ENCODE measurements at places on chromosomes 3 and 15. TPM values are rescaled to one million over a fixed set of nuclear protein-coding genes. Genes with fewer than 3 reads are reported as not detected.
A peak's percentile ranks its signal among the peaks of the same experiment; 100 is the strongest.

ISG20 gene
- 21.8 TPM for total RNA-seq

WDR49 gene
- total RNA-seq: not detected

ZIC1 gene
- not detected for total RNA-seq

INSYN1 gene
- not detected for total RNA-seq

ARGFX gene
- total RNA-seq: not detected

ARHGEF26 gene
- total RNA-seq: 0.17 TPM

SNTN gene
- not detected for total RNA-seq

GRIP2 gene
- total RNA-seq: not detected

TGM5 gene
- total RNA-seq: 0.95 TPM

KBTBD12 gene
- total RNA-seq: not detected

MEX3B gene
- total RNA-seq: 0.83 TPM

PDCD7 gene
- total RNA-seq: 41.2 TPM

HES1 gene
- total RNA-seq: not detected

DNA sequence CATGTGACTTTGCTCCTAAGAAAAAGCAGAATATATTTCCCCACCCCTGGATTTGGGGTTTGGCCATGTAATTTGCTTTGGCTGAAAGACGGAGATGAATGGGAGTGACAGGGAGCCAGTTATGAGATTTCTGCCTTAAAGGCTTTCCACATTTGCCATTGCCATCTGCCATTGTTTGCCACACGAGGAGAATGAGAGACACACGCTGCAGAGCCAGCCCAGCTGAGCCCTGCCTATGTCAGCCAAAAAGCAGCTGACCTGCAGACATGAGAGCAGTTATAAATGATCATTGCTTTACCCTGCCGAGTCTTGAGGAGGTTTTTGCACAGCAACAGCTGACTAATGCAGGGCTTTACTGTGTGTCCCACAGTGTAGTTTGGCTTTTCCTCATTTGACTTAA lies 40.6 kb upstream of the RFTN1 start:
- no peak for DNase-seq

- no peak for DNase-seq
Observed at GRCh38 chr3:102530415-102531181, 95.8 kb downstream of the ZPLD1 start.

DNA sequence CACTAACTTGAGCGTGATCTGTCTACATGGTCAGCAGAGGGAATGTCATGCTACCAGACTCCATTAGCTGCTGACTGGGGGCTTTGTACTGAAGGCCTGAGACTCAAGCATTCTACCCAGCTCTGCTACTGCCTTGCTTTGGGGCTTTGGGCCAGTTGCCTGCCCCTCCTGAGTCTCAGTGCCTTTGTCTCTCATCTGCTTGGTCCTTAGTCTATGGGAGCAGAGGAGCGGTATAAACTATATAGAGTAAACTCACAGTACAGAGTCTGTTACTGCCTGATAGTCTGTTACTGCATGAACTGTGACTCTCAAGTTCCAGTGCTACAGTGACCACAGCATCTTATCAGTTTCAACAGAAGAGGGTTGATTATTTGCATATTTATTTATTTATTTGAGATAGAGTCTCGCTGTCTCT lies 38.5 kb upstream of the C15orf39 start:
- DNase-seq: no peak

DNA sequence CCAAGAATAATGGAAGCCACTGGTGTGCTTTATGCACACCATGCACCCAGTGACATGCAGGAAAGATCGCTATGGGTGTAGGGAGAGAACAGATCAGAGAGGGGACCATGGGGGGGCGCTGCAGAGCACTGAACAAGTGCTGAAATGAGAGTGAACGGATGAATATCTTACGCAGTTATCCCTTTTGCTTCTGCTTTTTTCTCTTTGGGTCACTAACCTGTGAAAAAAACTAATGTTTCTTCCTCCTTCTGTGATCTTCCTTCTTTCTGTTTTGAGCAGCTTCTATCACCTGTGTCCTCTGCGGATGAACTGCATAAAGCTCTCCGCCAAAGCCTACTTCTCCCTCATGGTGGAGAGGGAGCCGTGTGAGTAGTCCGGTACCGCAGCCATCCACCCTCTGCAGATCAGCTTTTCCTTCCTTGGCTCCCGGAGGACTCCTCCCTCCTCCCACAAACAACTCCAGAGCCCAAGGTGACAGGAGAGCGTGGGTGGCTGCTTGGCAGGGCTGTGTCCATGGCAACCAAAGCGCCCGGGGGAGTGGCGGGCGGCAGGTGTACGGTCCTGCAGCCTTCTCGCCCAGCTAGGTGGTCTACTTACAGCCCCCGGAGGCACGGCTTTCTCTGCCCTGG lies 106.2 kb downstream of the DGKG start:
- DNase-seq: no peak

- no peak for DNase-seq
Observed at GRCh38 chr15:67564968-67565345, 22.5 kb downstream of the MAP2K5 start.

- peak; percentile 68 for DNase-seq
Observed at GRCh38 chr15:58957101-58957973, 23.9 kb upstream of the SLTM start.

DNA sequence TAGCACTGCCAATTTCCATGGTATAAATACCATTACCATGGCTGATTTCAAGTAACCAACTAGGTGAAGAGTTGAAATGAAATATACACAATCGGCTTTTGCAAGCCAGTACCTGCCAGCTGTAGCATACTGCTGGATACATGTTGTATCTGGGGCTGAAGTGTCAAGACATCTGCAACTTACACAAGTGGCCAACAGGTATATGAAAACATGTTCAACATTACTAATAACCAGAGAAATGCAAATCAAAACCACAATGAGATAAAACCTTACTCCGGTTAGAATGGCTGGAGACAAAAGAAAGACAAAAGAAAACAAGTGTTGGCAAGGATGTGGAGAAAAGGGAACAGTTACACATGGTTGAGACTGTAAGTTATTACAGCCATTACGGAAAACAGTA lies 11.6 kb downstream of the ATOSA start:
- no peak for DNase-seq

DNA sequence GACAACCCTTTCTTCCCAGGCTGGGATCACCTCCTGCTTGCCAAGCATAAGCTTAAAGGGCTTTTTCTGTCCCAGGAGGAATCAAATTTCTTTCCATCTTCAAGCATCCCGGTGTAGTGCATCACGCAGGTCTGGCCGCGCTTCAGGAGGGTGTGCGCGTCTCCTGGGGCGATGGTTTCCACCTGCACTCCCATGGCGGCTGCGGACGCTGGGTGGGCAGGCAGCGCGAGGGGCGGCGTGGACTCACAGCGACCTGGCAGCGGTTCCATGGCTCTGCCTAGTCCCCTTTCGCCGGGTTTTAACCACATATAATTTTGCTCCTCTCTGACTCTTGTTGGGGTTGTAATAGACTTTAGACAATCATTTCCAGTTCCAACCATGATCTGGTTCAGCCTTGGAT lies 10.6 kb upstream of the TM4SF4 start:
- DNase-seq: no peak

DNA sequence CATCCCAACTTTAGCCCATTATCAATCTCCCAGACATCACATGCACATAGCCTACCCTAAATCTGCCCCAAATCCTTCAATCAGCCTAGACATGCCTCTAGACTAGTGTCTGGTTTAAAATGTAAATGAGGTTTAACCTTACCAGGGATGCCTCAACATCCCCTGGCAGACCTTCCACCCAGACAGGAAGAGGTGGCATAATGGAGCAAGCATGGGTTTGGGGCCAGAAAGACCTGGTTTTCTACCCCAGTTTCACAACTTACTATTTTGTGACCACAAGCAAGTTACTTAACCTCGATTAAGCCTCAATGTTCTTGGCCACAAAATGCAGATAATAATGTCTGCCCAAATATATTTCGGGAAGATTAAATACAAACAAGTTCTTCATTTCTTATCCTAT lies 28.3 kb upstream of the THBS1 start:
- DNase-seq: no peak

- no peak for DNase-seq
Observed at GRCh38 chr15:63615935-63616334, 18.7 kb downstream of the FBXL22 start.

- no peak for DNase-seq
Observed at GRCh38 chr3:46214751-46215352, 6.7 kb upstream of the CCR1 start.

DNA sequence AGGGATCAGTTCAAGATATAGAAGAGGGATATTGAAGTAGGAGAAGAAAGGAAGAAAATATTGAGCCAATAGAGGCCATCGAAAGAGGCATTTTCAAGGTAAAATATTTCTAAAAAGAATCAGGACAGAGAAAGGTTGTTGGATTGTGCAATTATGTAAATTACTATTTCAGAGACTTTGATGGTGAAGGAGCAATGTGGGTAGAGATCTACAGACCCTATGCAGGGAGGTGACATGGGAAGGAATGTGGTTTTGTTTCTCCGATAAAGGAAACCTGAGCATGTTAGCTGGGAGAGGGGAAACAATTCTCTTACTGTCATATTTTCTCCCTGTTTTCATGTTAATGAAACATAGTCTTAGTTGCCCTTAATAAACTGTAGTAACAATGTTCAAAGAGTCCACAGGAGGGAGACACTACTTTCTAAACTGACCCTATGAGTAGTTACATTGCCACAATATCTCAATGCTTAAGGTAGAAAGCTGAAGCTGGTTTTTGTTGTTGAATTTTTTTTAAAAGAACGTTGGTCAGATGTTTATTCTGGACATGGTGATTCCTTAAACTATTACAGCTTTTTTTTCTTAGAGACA lies 133.3 kb downstream of the GRM7 start:
- no peak for DNase-seq

GRCh38 chr3:177554895-177555759 lies 357.8 kb upstream of the TBL1XR1 start:
- DNase-seq: no peak

DNA sequence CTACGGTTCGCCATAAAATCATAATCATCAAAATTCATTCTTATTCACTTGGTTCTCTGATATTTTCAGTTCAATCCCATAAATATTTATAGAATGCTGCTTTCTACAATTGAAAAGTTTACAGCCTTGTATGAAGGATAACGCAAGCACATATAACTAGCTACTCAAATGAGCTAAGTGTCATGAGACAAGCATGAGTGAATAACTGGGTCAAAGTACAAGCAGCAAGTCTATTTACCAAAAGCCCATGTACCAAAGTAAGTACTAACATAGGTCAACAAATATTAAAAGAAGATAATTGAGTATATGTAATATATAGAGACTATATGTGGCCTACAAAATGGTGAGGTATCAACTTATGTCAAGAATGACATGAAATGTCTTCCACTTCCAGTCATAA lies 596.6 kb downstream of the GBE1 start:
- no peak for DNase-seq

GRCh38 chr3:139087621-139088020 lies 42.9 kb upstream of the PRR23C start:
- no peak for DNase-seq

GRCh38 chr3:76402926-76403325 lies 617.6 kb upstream of the ZNF717 start:
- DNase-seq: no peak

DNA sequence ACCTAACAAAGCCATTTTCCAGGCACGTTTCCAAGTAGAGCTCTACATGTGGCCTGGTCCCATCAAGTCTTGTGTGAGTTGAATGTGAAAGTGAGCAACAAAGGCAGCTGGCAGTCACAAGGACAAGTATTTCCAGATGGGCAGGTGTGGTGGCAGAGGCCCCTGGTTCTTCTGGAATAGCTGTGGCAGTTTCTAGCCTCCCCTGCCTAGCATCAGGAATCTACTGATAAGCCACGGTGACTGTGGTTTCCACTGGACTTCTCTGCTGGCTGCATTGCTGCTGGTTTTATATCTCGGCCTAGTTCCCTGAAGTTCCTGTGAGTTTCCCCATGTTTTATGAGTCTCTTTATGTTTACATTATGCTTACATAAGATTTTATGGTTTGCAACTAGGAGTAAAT lies 117.7 kb downstream of the GOLIM4 start:
- DNase-seq: no peak

DNA sequence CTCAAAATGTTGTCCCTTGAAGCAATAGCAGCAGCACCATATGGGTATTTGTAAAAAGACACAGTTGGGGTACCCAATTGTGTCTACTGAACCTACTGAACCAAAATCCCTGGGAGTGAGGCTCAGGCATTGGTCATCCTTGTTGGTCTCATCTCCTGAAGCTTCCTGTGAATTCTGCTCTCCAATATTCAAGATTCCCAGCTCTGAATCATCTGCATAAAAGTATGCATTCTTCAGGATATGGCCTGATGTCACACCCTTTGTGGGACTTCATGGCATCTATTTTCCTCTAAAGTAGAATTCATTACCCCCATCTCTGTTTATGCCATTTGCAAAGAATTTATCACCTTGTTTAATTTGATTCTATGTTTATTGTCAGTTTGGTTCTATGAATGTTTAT lies 13.3 kb upstream of the PTX3 start:
- DNase-seq: no peak

Measured in natural killer cell treated with Interleukin-12 subunit alpha and Interleukin-12 subunit beta and Interleukin-15 and Interleukin-18, amount 100 ng/mL, for 72 hours (primary cell).